ENCODE measurements at places on chromosomes 3 and 15.

GRCh38 chr15:101675015-101675414, 22.8 kb upstream of the TM2D3 start:
- DNase-seq, result no peak

- no peak for DNase-seq
These were observed 51.5 kb upstream of the GSK3B start for GRCh38 chr3:120145542-120146285.

DNA sequence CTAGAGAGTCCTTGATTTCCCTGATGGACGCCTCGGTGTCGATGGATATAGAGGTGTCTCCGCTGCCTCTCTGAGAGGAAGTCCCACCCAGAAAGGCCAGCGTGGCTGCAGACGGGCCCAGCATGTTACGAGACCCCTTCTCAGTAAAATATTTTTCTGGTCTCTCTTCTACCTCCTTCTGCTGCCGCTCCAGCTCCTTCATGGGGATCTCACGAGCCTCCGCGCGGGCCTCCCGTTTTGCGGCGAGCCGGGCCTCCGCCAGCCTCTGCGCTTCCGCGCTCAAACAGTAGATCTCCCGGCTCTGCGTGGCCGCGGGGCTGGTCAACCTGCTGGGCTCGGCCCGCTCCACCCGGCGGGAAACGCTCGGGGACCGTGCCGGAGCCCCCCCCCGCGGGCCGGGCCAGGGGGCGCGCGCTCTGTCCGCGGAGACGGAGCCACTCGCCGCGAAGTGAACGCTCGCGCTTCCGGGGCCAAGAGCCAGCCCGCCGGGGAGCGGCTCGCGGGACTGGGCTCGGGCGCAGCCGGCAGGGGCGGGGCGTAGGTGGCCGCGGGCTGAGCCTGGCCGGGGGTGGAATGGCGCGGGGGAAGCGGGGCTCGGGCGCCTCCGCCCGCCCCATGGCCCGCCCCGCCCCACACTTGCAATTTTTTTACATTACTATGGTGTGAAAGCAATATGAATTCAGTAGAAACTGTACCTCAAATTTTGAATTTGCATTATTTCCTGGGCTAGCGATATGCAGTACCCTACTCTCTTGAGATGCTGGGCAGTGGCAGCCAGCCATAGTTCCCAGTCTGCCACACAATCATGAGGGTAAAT, 10.2 kb upstream of the KCNMB3 start:
- DNase-seq, result peak; percentile 6

DNA sequence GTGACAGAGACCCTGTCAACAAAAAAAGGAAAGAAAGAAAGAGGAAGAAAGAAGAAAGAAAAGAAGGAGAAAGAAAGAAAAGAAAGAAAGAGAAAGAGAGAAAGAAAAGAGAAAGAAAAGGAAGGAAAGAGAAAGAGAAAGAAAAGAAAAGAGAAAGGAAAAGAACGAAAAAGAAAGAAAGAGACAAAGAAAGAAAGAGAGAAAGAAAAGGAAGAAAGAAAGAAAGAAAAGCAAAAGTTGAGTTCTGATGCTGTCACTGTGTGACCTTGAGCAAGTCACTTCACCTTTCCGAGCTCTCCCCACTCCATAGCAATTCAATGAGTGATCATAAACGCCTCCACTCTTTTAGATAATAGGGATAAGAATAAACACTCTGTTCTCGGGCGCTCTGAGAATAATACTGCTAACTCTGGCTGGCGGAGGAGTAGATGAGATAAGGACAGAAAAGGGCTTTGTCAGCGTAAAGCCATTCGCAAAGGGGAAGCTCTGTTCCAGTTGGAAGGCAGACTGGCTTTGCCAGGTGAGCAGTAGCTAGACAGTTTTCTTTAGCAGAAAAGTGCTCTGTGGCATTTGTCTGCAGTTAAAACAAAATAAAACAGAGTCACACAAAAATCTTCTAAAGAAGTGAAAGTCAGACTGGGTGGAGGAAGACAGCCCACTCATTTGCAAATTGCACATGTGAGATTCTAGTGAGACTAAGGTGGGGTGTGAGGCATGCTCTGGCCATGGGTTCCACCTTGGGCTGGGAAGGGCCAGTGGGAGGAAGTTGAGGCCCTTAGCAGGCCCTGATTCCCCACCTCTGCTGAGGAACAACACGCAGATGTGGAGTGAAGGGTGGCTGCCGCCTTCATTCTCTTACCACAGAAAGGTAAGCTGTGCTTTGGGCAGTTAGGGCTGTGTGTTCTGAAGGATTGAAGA, 9.6 kb upstream of the FLNB start:
- no peak for DNase-seq

DNA sequence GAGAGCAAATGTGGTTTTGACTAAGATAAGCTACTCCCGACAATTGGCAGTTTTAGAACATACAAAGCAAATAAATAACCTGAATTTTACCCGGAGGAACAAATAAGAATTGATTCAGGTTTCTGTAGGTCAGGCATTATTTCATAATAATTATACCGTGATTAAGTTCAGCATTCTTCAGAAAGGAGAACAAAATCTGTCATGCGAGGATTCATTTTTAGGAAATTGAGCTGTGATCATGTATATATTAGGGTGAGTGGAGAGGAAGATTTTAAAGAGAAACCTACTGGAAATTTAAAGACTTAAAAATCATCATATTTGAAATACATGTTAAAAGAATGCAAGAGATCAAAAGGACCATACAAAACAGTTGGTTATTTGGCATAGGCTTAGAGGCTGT, 20.5 kb downstream of the ZNF609 start:
- no peak for DNase-seq

- DNase-seq, result no peak
These were observed 27.5 kb upstream of the EOMES start for GRCh38 chr3:27749643-27750042.

DNA sequence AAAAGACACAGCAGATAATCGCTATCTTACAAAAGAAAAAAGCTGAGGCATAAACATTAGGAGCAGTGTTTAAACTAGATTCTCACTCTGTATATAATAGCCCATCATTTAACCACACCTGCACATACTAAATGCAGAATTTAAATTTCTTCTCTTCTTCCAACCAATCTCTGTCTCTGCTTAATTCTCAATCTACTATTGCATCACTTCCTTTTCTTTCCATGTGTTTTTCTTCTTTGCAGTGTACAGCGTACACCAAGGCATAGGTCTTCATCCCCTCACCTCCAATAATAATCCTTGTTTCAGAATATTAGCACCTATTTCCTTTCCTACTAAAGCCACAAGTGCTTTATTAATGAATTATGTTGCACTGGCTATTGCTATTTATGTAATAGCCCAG, 90.9 kb downstream of the NR1I2 start:
- DNase-seq, result no peak

- DNase-seq, result no peak
These were observed 1041.2 kb downstream of the TUSC7 start for GRCh38 chr3:117750674-117751269.

- DNase-seq, result no peak
These were observed 63.8 kb downstream of the GTPBP8 start for GRCh38 chr3:113054552-113054951.

- DNase-seq, result no peak
These were observed 184.7 kb downstream of the PLCH1 start for GRCh38 chr3:155560135-155560534.

DNA sequence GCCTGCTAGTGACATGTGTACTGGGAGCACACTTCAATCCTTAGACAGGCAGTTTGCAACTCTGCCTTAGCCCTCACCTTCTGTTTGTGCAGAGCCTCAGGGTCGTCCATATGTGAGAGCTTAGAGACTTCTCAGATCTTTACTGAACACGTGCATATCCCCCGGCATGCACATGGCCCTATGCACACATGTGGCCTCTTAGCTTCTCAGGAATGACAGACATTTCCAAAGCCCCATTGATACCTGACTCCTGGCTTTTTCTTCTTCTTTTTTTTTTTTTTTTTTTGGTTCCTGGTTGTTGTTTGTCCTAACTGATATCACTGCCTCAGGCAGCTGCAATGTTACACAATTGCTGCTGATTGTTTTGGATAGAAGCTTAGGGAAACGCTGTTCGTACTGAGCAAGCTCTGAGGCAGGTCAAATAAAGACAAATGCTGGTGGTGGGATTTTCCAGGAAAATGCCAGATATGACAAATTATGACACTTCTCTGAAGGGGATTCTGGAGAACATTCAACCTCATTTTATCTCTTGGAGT, 107.2 kb upstream of the RGMA start:
- no peak for DNase-seq

GRCh38 chr15:73908030-73908821, 18.0 kb upstream of the LOXL1 start:
- DNase-seq, result peak; percentile 5

GRCh38 chr3:196712514-196713413, 587 bp downstream of the PIGX start:
- no peak for DNase-seq

- DNase-seq, result no peak
These were observed 200.7 kb downstream of the KCNH8 start for GRCh38 chr3:19348941-19349564.

- no peak for DNase-seq
These were observed 476.7 kb upstream of the CBLB start for GRCh38 chr3:106345353-106346027.

- DNase-seq, result no peak
These were observed at the start of gene STAC for GRCh38 chr3:36380221-36381031. Gene STAC (plus strand): TSS chr3:36380504. CDS start chr3:36380644, 140 bp downstream.

DNA sequence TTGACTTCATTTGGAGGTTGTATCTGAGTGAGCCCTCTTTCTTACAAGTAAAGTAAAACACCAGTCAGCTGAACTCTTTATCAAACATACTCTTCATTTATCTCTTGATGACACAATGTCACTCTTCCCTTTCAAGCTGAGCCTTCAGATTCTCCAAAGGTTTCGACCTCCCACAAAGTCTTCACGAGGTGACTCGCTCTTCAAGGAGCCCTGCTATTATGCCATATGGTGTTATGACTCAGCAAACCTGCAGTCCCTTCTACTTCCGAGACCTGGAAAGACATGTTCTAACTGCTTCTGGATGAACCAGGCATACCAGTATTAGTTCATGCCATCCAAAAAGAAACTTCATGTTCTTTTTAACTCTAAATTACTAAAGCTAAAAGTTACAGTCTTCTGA, 23.1 kb downstream of the AADAC start:
- no peak for DNase-seq

- no peak for DNase-seq
These were observed 56.8 kb upstream of the TFRC start for GRCh38 chr3:196138482-196139254.

- DNase-seq, result no peak
These were observed 44.3 kb downstream of the ZBTB11 start for GRCh38 chr3:101632586-101632985.

DNA sequence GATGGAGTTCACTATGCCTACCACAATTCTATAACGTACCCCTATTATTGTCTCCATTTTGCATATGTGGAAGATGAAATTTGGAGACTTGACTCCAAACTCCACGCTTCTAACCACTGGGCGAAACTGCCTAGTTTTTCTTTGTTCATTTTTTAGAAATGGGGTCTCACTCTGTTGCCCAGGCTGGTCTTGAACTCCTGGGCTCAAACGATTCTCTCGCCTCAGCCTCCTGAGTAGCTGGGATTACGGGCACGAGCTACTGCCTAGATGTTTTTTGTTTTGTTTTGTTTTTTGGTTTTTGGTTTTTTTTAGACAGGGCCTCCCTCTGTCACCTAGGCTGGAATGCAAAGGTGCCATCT, 584 bp upstream of the RPL32 start:
- DNase-seq, result no peak

DNA sequence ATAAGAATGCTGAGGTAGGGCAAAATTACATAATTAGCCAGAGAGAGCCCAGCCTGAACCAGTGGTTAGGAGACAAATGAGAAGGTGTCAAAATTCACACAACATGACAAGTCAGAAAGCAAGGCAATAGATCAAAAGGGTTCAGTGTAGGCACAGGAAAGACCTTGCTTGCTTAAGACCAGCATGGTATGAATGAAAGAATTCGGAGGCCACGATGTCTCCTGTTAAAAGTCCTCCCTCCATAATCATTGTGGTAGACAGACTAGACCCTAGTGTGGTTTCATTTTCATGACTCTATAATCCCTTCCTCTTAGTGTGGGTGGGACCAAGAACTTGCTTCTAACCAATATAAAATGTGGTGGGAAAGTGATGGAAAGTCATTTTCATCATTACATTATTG, 98.7 kb upstream of the ANKRD28 start:
- no peak for DNase-seq

- DNase-seq, result no peak
These were observed 439.4 kb downstream of the C3orf38 start for GRCh38 chr3:88589138-88589537.
